ENCODE measurements at places on chromosomes 7 and 10.

GRCh38 chr7:157150882-157151281, 12.2 kb downstream of the UBE3C start:
- DNase-seq = no peak

GRCh38 chr10:84587789-84588188, 259.4 kb downstream of the CCSER2 start:
- DNase-seq = no peak

DNA sequence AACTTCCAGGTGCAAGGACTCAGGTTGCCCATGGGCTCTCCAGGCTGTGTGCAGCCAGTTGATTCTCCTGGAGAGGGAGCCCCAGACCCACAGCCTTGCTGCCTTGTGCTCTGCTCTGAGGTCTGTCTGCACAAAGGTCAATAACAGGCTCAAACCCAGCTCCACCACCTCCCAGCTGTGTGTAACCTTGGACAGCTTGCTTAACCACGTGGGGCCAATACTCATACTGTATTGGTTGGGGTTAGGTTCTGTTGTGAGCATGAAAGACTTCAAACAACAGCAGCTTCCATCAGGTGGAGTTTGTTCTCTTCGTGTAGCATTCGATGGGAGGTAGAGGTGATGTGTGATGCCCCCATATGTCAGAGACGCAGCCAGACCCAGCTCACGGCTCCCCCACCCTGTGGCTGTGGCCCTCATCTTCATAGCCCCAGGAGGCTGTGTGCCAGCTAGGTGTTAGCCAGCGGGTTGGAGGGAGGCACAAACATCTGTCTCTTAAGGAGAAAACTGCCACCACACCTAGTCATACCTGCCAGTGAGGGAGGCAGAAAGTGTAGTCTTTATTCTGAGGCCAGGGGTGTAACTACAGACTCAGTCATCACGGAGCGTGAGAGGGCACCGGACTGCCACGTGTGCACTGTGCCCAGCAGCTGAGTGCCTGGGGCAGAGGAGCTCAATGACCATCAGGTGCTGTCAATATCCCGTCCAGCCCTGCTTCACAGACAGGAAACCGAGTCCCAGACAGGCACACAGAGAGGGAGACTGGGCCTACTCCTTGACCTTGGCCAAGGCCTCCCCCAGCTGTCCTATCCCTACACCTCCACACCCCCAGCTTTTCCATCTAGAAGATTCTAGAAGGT, 8.1 kb upstream of the POLD2 start:
- DNase-seq = no peak

GRCh38 chr10:52703898-52704297, 68.7 kb downstream of the MBL2 start:
- no peak for DNase-seq

- DNase-seq = no peak
These were observed 44.4 kb downstream of the TACC2 start for GRCh38 chr10:122033224-122033926.

DNA sequence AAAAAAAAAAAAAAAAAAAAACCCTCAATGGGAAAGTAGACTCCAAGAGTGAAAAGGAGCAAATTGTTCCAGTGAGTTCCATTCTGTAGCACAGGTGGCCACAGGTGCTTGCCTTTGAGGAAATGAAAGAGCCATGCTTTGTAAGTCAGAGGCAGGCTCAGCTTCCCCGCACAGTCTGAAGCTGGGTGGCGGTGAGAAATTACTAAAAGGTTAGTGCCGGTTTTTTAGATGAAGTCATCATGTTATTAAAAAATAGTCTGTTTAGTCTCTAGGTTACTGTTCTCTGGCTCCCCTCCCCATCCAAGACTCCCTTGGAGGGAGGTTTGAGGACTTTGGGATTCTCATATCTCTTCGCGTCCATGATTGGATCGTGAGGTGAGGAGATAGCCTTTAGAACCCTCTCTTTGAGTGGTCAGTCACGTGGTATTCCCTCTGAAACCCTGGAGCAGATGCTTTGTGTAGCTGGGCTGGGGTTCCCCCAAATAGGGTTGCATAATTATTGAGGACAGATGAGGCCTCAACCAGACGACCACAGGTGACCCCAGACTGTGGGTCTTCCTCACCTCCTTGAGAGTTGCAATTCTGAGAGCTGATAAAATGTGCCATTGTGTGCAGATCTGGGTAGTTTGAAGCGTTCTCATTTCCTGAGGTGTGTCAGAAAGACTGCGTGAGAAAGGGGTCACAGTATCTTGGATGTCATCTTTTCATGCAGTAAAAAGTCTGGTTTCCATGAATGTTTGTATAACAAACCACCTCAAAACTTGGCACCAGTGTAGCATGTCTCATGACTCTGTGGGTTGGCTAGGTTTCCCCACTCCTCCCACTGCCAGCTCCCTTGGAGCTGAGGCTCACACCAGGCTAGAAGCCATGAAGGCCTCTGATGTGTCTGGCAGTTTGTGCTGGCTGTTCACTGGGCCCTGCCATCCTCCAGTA, 27.1 kb downstream of the OGDH start:
- DNase-seq = peak; percentile 59

DNA sequence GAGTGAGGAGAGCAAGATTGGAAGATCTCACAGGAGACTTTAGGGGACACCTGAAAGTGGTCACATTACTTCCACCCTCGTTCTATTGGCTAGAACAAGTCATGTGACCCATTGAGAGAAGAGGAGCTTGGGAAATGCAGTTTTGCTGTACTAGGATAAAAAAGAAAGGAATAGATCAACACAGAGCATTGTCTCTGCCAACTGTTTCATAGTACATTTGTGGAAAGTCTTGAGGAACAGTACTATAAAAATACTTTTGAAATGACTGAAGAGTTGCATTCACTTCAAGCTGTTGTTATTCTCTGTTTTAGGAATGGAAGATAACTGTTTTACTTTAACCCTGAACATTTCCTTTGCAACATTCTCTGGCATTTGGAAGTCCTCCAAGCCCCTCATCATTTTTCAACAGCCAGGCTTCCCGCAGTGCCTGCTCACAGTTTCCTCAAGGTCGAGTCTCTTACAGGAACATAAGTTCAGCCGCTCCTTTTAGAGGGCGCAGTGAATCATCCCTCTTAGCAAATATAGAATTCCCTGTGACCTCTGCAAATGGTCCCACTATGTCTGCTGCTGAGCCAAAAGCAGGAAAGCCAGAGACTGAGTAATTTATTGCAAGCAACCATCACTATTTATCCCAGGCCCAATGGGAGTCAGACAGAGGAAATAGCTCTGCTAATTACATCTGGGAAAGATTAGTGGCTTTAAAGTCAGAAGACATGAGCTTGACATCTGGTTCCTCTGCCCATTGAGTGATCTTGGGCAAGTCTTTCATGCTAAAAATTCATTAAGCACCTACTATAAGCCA, 40.7 kb downstream of the MRPL32 start:
- no peak for DNase-seq

DNA sequence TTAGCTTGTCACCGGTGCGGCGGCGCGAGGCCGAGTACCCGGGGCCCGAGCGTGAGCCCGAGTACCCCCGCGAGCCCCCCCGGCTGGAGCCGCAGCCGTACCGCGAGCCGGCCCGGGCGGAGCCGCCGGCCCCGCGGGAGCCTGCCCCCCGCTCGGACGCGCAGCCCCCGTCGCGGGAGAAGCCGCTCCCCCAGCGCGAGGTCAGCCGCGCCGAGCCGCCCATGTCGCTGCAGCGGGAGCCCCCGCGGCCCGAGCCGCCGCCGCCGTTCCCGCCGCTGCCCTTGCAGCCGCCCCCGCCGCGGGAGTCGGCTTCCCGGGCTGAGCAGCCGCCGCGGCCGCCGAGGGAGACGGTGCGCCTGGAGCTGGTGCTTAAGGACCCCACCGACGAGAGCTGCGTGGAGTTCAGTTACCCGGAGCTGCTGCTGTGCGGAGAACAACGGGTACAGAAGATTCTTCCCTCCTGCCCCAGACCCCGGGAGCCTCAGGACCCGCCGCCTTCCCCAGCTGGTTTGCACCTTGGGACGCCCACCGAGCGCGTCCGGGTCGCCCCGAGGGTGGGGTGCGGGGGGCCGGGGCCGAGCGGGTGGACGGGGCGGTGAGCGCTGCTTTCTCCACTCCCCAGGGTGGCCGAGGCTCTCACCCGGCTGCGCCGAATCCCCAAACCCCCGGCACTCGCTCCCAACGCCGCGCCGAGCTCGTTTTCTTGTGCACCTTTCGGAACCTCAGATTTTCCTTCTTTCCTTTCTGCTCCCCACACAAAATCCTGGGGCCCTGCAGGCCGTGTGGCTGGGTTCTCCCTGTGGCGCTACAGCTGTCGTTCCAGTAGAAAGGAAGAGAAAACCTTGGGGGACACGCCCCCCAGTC, 708 bp downstream of the UBN2 start:
- no peak for DNase-seq

DNA sequence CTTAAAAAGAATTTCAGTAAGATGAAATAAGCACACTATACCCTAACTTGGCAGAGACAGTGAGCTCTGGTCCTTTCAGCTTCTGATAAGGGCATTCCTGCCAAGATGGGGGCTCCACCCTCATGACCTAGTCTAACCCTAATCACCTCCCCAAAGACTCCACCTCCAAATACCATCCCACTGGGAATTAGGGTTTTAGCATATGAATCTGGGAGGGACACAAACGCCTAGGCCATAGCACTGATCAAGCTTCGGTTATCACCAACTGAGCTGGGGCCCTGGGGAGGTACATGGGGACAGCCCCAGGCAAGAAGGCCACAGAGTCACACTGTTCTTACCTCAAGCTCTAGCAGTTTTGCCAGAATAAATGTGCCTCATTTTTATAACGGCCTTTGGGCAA, 31.4 kb downstream of the PALS2 start:
- no peak for DNase-seq

DNA sequence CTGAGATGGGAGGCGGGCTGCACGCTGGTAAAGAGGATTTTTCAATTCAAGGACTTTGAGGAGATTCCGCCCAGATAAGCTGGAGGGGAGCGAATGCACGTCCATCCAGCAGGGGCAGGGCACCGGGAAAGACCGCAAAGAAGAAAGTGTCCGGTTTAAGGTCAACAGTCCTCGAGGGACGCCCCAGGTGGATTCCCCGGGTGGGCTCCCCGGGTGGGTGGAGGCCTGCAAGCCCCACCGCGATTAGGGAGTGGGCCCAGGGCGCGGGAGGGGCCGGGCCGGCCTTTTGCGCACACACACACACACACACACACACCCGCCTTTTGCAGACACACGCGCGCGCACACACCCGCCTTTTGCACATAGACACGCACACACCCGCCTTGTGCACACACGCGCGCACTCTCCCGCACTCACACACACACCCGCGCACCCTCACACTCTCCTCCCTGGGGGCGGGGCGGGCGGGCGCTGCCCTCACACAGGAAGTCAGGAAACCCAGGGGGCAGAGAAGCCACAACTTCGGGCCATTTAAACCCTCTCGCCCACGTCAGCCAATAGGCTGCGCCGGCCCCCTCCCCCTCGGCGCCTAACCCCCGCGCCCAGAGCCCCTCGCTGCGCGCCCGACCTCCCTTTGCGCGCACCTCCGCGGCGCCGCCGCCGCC, 615 bp downstream of the ARHGAP12 start:
- DNase-seq = peak; percentile 31

DNA sequence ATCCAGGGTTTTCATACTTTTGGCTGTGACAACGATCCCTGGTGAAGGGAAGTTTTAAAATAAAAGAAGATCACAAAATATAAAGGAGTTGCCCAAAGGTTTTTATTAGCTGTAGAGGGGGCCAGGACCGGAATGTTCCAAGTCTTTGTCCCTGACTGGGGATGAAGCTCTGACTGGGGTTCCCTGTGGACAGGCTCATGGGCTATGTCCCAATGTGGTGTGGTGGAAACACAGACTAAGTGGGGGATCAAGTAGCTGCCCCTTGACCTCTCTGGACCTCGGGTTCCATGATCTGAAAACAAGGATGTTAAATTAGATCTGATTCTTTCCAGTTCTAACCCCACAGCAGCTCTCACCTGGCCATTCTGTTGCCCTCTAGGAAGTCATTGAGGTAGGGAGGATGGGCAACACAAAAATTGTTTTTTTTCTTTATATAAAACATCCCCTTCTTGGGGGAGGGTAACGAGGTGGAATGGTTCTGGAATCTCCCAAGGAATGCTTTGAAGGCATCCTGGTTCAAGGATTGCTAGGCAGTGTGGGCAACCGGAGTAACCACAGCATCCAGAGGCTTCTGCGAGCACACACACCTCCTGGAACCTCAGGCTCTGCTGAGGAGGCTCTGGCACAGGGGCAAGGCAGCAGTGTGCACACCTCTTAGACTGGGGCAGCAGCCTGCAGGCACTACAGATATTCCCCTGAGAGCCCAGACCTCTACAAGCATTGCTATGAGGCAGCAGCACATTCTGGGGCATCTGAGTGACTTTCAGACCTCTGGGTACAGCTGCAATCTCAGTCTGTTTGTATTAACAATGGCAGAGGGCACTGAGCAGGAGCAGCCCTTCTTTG, 21.4 kb upstream of the CRYGN start:
- DNase-seq = no peak

DNA sequence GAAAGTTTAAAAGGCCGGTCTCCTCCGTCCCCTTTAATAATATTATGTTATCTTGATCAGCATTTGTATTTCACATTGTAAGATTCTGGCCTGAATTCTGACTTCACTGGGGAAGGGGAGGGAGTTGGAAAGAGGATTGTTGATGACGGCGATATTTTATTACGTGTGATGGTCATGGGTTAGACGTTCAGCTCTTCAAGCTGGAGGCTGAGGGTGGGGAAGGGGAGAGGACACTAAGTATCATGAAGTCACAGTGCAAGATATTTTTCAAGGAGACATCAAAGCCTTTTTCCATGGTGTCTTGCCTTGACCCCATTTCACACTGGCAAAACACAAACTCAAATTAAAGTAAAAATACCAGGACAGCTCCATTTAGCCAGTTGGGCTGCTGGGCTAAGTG, 126.7 kb downstream of the WDR11 start:
- no peak for DNase-seq

GRCh38 chr10:12561307-12561706, 212.0 kb downstream of the CAMK1D start:
- no peak for DNase-seq

GRCh38 chr7:149874644-149875028, 867 bp downstream of the ATP6V0E2 start:
- no peak for DNase-seq

- no peak for DNase-seq
These were observed 179.7 kb downstream of the PTPN20 start for GRCh38 chr10:47090903-47091302.

GRCh38 chr7:14275356-14275755, 285.9 kb upstream of the ETV1 start:
- DNase-seq = no peak

- no peak for DNase-seq
These were observed 26.6 kb upstream of the SNX10 start for GRCh38 chr7:26265065-26265464.

- DNase-seq = no peak
These were observed 26.0 kb downstream of the LRRC18 start for GRCh38 chr10:48913674-48914073.

DNA sequence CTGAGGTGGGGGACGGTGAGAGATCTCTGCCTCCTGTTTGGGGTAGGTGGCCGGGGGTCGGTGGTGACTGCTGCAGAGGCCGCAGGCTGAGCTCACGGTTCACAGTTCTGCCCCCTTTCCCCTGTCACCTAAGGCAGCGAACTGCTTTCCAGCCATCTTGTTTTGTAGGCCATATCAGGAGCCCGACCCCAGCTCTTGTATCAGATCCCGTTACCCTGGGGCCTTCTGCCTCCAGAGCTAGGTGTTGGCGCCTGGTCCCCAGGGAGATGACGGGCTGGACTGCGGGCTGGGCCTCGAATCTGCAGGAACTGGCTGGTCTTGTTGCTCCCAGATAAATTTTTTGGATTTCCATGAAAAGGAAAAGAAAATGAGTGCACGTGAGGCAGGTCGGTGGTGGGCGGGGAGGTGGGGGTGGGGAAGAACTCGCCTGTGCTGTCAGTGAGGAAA, 183.0 kb downstream of the DNAJB6 start:
- DNase-seq = no peak

All from activated T-helper 1 cell treated with anti-CD3 and anti-CD28 coated beads, Interleukin-2, amount 50 U/mL, for 16 hours (primary cell).